ENCODE measurements at places on chromosomes 5 and 9. TPM values are rescaled to one million over a fixed set of nuclear protein-coding genes. Genes with fewer than 3 reads are reported as not detected.

DNA sequence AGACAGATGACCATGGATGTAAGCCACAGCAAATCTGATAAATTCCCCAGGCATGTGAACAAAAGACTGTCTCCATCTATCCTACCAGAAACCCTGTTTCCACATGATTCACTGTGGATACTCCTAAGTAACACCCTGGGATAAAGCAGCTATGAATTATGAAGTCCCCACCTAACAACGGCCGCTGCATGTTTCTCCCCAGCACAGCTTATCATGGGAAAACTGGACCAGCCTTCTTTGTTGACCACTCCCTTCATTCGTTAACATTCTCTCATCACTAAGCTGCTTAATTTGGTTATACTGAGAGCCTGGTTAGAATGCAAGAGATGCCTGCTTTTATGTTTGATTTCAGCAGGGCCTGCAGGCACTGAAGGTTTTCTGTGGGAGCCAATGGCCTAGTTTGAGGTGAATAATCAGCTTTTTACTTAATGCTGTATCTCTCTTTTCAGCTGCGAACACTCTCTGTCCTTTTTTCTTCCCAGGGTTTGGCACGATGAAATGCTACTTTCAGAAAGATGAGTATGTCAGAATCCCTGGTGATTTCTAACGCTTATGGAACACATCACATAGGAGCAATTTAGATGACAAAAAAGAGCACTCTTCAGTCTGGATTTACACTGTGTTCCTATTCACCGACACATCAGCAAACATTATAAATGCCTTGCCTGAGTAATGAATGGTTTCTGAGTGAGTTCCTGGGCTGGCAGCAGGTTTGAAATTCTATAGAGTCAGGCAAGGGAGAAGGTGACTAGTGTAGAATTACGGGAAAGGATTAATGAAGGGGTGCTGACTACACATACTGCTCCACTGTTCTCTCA is 318.4 kb upstream of the ZNF608 start:
- DNase-seq: no peak

PRLR gene
- 2.4 TPM for total RNA-seq

DNA sequence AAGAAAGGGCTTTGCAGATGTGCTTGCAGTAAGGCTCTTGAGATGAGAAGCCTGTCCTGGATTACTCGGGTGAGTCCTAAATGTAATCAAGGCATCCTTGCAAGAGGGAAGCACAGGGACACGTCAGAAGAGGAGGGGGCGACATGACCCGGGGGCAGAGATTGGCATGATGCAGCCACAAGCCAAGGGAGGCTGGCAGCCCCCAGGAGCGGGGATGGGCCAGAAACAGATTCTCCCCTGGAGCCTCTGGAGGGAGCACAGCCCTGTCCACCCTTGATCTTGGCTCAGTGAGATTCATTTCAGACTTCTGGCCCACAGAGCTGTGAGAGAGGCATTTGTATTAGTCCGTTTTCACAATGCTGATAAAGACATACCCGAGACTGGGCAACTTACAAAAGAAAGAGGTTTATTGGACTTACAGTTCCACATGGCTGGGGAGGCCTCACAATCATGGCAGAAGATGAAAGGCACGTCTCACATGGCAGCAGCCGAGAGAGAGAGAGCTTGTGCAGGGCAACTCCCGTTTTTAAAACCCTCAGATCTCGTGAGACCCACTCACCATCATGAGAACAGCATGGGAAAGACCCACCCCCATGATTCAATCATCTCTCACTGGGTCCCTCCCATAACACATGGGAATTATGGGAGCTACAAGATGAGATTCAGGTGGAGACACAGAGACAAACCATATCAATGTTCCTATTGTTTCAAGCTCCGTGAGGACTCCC is 76.1 kb downstream of the ADAMTS2 start:
- DNase-seq: no peak

GRCh38 chr5:167255926-167256325 is 1035.5 kb upstream of the WWC1 start:
- DNase-seq: no peak

GRCh38 chr5:107805824-107806223 is 135.1 kb upstream of the EFNA5 start:
- DNase-seq: no peak

- DNase-seq: no peak
These were observed 65.2 kb upstream of the PHF24 start for GRCh38 chr9:34892886-34893285.

SV2C gene
- 0.52 TPM for total RNA-seq

TRPM6 gene
- total RNA-seq: 3.8 TPM

DNA sequence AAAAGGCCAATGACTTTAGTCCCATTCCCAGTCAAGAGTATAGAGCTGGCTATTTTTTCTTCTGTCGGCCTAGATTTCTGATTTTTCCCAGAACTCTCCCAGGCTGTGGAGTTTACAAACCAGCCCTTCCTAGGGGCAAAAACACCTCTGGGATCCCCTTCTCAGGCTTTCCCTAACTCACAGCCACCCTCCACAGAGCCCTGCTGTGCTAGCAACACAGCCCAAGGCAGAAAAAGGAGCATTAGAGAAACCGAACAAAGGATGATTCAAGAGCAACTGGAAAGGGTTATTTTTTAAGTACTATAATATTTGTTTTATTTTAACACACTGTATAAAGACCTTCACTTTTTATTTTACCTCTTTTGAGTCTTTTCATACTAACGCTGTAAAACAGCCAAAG is 234.8 kb downstream of the GLIS3 start:
- DNase-seq: no peak

KIAA1958 gene
- total RNA-seq: 10.5 TPM

DNA sequence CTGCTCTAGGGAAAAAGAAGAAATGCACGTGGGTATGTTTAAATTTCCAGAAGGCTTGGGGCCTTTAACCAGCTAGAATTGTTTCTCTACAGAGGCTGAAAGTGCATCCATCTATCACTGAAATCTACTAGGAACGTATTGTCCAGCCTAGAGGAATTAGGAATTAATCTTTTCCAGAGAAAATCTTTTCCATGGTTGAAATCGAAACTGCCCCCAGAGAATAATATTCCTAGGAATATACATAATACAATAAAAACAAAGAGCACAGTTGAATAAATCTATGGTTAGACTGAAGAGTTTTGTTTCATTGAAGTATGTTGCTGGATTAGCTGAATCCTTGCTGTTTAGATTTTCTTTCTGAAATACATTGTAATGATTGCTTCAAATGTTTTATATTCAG is 378.5 kb downstream of the PLK2 start:
- no peak for DNase-seq

GNA14 gene
- total RNA-seq: 9.1 TPM

CRHBP gene
- total RNA-seq: not detected

SPINK6 gene
- total RNA-seq: 0.42 TPM

DNA sequence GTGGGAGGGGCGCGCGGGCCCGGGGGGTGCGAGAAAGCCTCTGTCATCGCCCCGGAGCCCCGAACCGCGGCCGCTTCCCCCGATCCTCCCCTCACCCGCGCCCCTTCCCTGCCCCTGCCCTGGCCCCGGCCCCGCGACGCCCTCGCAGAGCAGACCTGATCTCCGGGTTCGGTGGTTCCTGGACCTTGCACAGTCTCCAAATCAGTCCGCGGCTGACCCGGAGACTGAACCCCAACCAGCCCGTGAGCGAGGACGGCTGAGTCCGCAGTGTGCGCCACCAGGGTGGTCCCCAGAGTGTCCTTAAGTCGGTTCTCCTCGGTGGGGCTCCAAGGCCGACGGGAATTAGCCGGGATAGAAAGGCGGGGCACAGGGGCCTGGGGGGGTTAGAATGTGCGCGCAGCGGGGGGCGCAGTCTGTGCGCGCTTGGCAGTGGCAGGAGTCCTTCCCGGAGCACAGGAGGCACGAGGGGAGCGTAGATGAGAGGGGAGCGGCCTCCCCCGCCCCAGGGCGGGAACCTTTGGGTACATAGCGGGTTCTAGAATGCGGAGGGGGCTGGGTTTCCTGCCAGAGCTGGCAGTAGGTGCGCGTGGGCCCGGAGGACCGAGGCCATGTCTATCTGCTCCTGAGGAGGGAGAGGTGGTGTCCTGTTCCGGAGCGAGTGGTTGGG is 779 bp downstream of the PKN3 start:
- DNase-seq: peak; percentile 26

DNA sequence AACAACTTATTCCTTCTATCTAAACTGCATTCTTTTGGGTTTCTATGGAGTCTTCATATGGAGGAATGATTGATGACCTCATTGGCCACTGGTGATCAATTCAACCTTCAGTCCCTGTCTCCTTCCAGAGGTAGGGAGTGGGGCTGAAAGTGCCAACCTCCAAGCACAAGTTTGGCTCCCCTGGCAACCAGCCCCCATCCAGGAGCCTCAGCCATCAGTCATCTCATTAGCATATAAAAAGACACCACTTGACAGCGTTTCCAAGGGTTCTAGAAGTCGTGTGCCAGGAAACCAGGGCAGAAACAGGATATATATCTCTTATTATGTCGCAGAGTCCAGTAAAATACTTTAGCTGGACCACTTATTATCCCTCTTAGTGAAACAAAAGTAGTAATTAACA is 9.8 kb downstream of the SLC31A2 start:
- DNase-seq: no peak

GRCh38 chr5:78077369-78078068 is 217.0 kb downstream of the AP3B1 start:
- no peak for DNase-seq

DNA sequence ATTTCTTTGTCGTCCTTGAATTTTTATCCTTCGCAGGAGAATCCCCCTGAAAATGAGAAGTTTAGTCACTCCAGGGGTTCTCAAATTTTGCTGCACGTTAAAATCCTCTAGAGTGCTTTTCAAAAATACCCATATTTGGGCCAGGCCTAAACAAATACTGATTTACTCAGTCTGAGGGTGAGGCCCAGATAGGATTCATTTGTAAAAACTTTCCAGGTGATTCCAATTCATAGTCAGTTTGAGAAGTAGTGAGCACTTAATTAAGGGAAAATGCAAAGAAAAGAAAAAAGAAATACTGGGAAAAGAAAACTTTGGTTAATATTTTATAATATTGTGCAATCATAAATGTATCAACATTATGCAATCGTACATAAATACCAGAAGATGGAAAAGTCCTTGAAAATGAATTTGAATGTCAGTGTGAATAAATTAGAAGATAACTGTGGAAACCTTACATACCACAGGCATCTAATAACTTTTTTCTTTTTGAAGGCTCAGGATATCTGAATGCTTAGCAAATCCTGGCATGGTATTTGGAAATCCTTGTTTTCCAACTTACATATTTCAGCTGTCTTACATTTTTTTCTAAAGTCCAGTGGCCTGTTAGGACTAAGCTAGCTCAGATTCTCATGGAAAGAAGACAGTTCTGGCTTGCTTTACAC is 116.5 kb upstream of the DAPK1 start:
- DNase-seq: no peak

GRCh38 chr9:133658442-133659431 is 22.6 kb downstream of the DBH start:
- DNase-seq: no peak

ARID3C gene
- not detected for total RNA-seq

CCNO gene
- 1.1 TPM for total RNA-seq

GRCh38 chr5:154861946-154862345 is 3.5 kb downstream of the CNOT8 start:
- DNase-seq: no peak

OR2Y1 gene
- not detected for total RNA-seq

GARNL3 gene
- 8.0 TPM for total RNA-seq

DNA sequence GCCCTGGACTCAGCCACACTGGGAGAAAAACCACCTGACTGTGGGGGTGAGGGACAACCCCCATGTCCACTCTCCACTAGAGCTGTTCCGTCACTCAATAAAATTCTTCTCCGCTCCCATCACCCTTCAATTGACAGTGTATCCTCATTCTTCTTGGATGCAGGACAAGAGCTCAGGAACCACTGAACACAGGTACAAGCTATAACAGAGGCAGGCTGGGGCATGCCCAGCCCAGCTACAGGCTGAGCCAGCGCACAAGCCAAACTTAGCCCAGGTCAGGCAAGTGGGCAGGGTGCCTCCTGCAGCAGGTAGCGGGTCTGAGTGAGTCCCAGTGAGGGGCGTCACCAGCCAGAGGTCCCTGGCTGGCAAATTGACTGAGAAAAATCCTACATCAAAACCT is 183.4 kb downstream of the HINT1 start:
- DNase-seq: no peak

ZNF618 gene
- total RNA-seq: 9.9 TPM

GRCh38 chr9:87076825-87077224 is 129.5 kb upstream of the GAS1 start:
- no peak for DNase-seq

- no peak for DNase-seq
These were observed 354.8 kb downstream of the TMEM232 start for GRCh38 chr5:110371725-110372041.

DNA sequence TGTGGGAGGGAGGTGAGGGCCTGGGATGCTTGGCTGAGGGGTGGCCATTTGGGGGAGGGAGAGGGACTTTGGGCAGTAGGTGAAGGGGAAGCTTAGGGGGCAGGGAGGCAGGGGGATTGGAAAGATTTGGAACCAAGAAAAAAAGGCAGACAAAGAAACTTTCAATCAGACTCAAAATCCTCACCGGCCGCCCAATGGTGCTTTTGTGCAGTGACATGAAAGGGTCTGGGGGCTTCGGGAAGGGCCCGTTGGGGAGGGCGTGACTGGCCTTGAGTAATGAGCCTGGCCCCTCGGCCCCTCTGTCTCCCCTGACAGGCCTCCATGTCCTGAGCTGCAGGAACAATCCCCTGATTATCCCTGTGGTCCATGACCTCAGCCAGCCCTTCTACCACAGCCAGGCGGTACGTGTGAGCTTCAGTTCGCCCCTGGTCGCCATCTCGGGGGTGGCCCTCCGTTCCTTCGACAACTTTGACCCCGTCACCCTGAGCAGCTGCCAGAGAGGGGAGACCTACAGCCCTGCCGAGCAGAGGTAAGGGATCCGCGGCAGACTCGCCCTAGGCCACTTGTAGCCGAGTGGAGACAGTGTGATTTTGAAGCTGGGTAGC is 181.1 kb downstream of the PAPPA start:
- no peak for DNase-seq

GRCh38 chr5:73648515-73648914 is 22.5 kb downstream of the ARHGEF28 start:
- no peak for DNase-seq
